NCI-H187 (cell line): ENCODE measurements at places on chromosomes 16 and 17.

DNA sequence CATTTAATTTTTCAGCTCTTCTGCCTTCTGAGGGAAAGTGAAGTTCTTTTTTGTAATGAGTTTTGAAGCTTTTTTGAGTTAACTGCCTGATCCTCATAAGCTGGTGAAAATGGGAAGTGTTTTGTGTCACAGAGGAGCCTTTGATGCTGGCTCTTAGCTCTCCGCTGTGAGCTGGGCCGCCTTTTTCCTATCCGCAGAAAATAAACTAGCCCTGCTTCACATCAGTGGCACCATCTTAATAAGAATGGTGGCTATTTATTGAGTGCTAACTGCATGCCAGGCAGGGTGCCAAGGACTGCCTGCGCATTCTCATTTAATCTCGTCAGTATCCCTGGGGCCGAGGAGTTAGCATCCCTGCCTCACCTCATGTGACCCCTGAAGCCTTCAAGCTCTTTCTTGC, 309.0 kb downstream of the CPPED1 start:
- DNase-seq, result no peak

GRCh38 chr16:8923199-8923598, 40.5 kb downstream of the USP7 start:
- DNase-seq, result no peak

- DNase-seq, result no peak
These were observed 28.3 kb upstream of the MYH10 start for GRCh38 chr17:8658810-8659209.

DNA sequence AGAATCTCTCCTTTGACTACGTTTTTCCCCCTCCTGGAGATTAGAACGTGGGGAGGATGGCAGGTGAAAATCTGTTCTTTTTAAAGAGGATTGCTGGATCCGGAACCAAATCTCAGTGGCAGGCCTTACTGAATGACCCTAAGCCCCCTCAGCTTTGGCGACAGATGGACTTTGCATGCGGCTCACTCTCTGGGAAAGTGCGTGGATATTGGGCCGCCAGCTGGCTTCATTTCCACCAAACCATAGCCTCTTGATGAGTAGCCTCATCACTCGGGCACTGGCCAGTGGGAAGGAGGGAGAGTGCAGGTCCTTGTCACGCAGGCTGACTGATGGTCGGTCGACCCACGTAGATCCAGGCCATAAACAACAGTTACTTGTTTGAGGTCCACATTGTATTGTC, 31.3 kb upstream of the CCDC182 start:
- no peak for DNase-seq

DNA sequence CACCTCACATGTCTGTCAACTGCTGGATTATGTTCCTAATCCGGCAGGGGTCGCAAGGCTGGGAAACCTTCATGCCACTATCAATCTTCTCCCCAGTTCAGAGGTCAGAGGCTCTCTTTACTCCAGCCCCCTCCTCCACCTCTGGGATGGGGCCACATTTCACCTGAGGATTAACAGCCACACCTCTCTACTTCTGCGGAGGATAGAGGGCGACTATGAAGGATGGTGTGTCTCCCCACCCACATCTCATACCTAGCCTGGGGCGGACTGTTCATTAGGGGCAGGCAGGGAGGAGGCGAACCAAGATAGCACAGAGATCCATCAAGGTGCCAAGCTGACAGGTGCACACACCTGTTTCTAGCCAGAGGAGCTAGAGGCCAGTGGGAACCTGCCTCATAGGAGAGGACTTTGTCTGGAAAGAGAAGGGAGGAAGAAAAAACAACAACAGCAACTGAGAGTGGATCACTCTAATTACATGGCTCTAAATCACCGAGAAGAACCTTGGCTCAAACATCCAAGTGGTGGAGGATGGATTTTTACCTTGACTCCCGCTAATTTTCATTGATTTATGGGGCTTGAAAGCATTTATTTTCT, 41.9 kb upstream of the SKAP1 start:
- no peak for DNase-seq

DNA sequence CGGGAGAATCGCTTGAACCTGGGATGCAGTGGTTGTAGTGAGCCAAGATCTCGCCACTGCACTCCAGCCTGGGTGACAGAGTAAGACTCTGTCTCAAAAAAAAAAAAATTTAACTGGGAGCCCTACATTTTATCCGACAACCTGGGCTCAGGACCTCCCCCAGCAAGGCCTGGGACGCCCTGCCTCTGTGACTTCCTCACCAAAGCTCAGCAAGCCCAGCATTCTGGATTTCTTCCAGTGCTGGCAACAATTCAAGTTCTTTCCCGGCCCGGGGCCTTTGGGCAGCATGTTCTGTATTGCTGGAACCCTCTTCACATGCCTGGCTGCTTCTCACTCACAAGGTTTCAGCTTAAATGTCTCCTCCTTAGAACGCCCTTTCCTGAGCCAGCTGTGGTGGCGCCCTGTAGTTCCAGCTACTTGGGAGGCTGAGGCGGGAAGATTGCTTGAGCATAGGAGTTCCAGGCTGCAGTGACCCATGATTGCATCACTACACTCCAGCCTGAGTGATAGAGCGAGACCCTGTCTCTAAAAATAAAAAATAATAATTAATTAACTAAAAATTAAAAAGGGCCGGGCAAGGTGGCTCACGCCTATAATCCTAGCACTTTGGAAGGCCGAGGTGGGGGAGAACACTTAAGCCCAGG, 15.9 kb upstream of the MEIOB start:
- DNase-seq, result no peak

DNA sequence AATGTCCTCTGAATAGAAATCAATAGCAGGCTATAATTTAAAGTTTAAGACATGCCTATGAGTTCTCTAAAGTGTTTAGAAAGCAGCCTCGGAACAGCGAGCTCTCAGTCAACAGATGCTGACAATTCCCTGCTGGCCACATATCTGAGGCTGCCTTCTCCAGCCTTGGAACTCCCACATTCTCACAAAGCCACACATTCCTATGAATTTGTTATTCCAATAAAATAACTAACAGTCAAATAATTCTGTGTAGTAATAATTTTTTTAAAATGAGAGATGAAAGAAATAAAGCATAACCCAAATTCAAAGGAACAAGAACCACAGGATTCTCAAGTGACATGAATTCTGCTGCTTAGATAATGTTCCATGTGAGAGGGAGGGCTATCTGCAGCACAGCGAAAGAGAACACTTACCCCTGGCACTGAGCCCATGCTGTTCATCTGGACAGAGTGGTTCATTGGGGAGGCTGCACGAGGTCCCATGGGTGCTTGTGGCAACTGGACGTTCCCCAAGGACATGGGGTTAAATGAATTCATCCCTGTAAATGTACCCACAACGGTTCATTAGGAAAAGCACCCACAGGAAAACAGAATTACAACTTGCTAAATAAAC, 56.9 kb upstream of the TRAP1 start:
- no peak for DNase-seq

GRCh38 chr17:57595947-57596695, 149.0 kb downstream of the CCDC182 start:
- no peak for DNase-seq

- DNase-seq, result no peak
These were observed 25.0 kb downstream of the PPL start for GRCh38 chr16:4911970-4912386.

DNA sequence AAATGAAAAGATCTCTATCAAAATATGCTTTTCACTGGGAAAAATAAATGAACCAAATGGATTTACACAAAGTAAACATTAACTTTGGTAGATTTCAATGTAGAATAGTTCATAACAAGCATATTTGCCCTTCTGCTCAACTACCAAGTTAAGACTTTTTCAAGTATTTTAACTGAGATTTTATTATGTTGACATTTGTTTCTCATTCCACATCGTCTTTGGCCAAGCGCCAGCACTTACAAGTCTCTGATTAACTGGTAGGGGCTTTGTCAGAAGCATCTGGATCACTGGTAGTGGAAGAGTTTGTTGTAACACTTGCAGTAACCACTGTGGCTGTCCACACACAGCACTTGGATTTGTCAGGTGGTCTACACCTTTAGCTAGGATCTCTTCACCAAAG, 22.9 kb downstream of the SLFN12L start:
- no peak for DNase-seq

GRCh38 chr16:5175266-5175665, 77.7 kb upstream of the EEF2KMT start:
- no peak for DNase-seq

- no peak for DNase-seq
These were observed 90.5 kb upstream of the ZNF750 start for GRCh38 chr17:82930043-82930923.
